ENCODE measurements at places on chromosomes 2 and 18.

- no peak overlapping the region for H3K27ac ChIP-seq
- no peaks in the 10 kb centered on the region for H3K36me3 ChIP-seq
- H3K4me1 ChIP-seq: peaks cover 14% of the 10 kb centered on the region
- no peak for DNase-seq
Observed at GRCh38 chr18:51279367-51279984, 82.0 kb upstream of the MEX3C start.

GRCh38 chr18:59231114-59231513, 11.2 kb downstream of the GRP start:
- no peaks in the 10 kb centered on the region for H3K27me3 ChIP-seq
- H3K36me3 ChIP-seq: no peaks in the 10 kb centered on the region
- no peak overlapping the region for H3K4me3 ChIP-seq
- no peak overlapping the region for H3K27ac ChIP-seq
- DNase-seq: no peak

DNA sequence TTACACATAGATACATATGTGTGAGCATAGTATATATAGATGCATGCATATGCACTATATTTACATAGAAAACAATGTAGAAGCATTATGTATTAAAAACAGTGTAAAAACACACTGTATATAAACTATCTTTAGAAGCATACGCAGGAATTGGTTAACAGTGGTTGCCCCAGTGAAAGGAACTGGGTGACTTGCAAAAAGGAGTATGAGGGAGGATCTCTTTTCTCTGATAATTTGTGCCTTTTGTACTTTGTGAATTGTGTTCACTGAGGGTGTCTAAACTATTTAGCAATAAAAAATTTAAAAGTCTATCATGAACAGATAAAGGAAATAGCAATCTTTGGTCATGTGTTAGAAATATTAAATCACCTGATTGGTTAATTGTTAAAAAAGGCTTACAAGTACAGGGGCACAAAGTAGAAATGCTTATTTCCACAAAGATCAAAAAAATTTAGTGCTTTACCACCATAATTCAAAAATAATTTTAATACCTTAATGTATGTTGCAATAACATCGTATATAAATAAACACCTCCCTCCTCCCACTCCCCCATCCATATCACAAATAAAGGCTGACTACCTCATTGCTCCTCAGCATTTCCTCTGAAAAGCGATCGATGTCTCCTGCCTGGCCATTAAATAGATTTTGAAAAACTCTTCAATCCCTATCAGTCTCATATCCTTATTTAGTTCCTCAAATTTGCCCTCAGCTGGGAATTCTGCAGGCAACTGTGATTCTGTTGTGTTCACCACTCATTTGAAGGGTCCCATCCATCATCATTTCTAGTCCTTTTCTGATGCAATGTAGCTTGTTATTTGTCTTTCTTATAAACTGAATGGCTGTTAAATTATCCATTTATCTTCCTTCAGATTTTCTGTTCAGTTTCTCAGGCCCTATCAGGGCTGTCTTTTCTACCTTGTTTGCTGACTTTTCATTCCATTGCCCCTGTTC, 257.3 kb downstream of the AGPS start:
- no peak overlapping the region for H3K27ac ChIP-seq
- H3K36me3 ChIP-seq: no peaks in the 10 kb centered on the region
- H3K27me3 ChIP-seq: no peaks in the 10 kb centered on the region
- no peak overlapping the region for H3K4me3 ChIP-seq

DNA sequence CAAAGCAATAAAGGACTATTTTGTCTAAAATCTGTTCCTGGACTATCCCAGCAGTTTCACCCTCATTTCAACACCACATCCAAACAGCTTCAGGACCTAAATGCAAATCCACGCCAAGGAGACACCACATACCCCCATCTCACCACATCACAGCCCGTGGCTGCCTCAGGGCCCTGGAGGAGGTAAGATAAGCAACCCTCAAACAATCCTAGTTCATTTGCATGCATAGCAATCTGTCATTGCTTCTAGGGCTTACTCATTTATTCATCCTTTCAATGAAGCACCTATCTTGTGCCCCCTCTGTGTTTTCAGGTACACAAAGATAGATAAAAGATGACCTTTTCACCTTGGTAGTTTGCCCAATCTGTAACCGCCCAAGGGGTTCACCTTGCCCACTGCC, 86.5 kb downstream of the VSNL1 start:
- H3K36me3 ChIP-seq: no peaks in the 10 kb centered on the region
- no peaks in the 10 kb centered on the region for H3K4me1 ChIP-seq
- H3K27me3 ChIP-seq: no peaks in the 10 kb centered on the region
- no peak overlapping the region for H3K27ac ChIP-seq

DNA sequence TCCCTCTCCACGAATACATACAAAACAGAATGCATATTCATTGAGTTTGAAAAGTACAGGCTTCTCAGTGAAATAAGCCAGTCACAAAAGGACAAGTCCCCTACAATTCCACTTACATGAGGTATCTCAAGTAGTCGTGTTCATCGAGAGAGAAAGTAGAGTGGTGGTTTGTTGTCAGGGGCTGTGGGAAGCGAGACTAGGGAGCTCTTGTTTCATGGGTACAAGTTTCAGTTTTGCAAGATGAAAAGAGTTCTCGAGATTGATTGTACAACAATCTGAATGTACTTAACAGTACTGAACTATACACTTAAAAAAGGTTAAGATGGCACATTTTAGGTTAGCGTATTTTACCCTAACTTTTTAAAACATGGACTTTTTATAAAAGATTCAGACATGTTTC, 71.5 kb upstream of the TTC39C start:
- no peak overlapping the region for H3K27ac ChIP-seq
- no peak overlapping the region for H3K4me3 ChIP-seq
- DNase-seq: no peak

DNA sequence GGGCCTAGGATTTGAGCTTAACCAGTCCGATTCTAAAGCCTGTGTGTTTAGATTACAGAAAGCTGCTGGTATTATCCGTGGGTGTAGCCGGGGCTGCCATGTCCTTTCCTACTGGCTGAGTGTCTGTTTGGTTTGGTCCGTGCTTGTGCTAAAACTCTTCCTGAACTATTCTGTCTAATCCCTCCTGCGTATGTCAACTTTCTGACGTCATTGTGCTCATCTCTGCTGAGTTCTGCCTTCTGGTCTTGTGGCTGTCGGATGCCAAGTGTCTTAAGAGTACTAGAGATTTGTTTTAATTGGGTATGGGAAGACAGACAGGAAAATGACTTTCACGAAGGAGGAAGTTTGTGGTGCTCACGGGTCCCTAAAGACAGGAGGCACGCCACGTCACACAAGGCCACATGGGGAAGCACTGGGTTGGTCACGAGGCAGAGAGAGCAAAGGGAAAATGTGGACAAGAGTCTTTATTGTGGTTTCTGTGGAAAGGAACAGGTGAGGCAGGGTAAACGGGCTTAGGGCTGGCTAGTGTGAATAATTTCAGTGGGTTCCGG, 31.8 kb upstream of the NTSR2 start:
- DNase-seq: peak; percentile 51
- no peak overlapping the region for H3K4me3 ChIP-seq
- no peaks in the 10 kb centered on the region for H3K36me3 ChIP-seq
- peaks cover 16% of the 10 kb centered on the region for H3K4me1 ChIP-seq
- H3K27ac ChIP-seq: no peak overlapping the region

DNA sequence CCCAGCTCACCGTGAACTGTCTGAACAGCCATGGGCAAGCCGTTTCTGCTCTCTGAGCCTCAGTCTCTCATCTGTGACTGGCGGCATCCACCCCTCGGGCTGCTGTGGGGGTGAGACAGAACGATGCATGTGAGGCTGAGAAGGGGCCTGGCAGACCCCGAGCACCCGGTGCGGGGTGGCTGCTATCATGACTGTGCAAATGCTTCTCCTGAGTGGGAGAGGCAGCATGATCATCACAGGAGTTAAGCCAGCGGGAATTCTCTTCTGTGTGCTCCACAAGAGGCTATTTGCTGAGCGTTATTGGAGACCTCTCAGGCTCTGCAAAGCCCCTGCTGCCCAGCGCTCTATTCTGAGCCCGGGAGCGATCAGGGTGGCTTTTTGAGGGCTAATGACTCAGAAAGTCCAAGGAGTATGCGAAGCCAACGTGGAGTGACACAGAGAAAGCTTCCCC, 45.8 kb upstream of the ID2 start:
- DNase-seq: no peak
- no peak overlapping the region for H3K27ac ChIP-seq
- H3K27me3 ChIP-seq: peaks cover 19% of the 10 kb centered on the region
- H3K4me1 ChIP-seq: peaks cover 4% of the 10 kb centered on the region
- no peak overlapping the region for H3K4me3 ChIP-seq
- H3K36me3 ChIP-seq: no peaks in the 10 kb centered on the region

GRCh38 chr2:170966648-170967396, 37.8 kb downstream of the GORASP2 start:
- no peak overlapping the region for H3K27ac ChIP-seq
- H3K4me3 ChIP-seq: no peak overlapping the region
- H3K4me1 ChIP-seq: no peaks in the 10 kb centered on the region
- peaks cover 50% of the 10 kb centered on the region for H3K36me3 ChIP-seq

- no peak overlapping the region for H3K4me3 ChIP-seq
- no peak overlapping the region for H3K27ac ChIP-seq
- DNase-seq: no peak
- no peaks in the 10 kb centered on the region for H3K36me3 ChIP-seq
- peaks cover 15% of the 10 kb centered on the region for H3K27me3 ChIP-seq
Observed at GRCh38 chr2:21263622-21264021, 139.9 kb downstream of the TDRD15 start.

- H3K27me3 ChIP-seq: no peaks in the 10 kb centered on the region
- DNase-seq: no peak
- no peak overlapping the region for H3K4me3 ChIP-seq
- H3K36me3 ChIP-seq: no peaks in the 10 kb centered on the region
- H3K4me1 ChIP-seq: no peaks in the 10 kb centered on the region
Observed at GRCh38 chr2:145741636-145742035, 1221.7 kb upstream of the ZEB2 start.

- no peaks in the 10 kb centered on the region for H3K27me3 ChIP-seq
- no peaks in the 10 kb centered on the region for H3K4me1 ChIP-seq
- no peak overlapping the region for H3K27ac ChIP-seq
- no peak overlapping the region for H3K4me3 ChIP-seq
- DNase-seq: no peak
Observed at GRCh38 chr18:36194600-36195315, 7.5 kb downstream of the MOCOS start.

- H3K4me1 ChIP-seq: no peaks in the 10 kb centered on the region
- no peaks in the 10 kb centered on the region for H3K36me3 ChIP-seq
- DNase-seq: no peak
Observed at GRCh38 chr2:178479758-178480226, 465 bp upstream of the PLEKHA3 start.

DNA sequence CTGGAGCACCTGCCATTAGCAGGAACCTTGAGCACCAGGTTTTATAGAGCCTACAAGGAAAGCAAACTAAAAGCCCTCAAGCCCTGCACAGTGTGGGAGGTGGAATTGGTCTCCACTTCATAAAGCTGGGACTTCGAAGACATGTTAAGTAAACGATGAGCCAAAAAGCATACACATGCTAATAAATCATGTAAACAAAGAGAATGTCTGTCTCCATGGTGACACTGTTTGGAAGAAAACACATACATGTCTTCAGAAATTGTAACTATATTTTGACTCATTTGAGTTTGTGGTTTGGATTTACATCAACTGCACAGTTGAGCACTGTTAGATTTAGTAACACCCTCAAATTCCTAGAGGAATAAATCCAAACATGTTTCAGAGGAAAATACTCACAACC, 978.5 kb upstream of the LRRTM1 start:
- H3K27me3 ChIP-seq: no peaks in the 10 kb centered on the region
- H3K36me3 ChIP-seq: no peaks in the 10 kb centered on the region
- no peak overlapping the region for H3K4me3 ChIP-seq
- H3K27ac ChIP-seq: no peak overlapping the region
- no peak for DNase-seq
- H3K4me1 ChIP-seq: no peaks in the 10 kb centered on the region

- no peak overlapping the region for H3K27ac ChIP-seq
- H3K27me3 ChIP-seq: no peaks in the 10 kb centered on the region
- H3K4me3 ChIP-seq: no peak overlapping the region
- no peaks in the 10 kb centered on the region for H3K36me3 ChIP-seq
Observed at GRCh38 chr2:112812318-112813267, 24.0 kb downstream of the IL1B start.

DNA sequence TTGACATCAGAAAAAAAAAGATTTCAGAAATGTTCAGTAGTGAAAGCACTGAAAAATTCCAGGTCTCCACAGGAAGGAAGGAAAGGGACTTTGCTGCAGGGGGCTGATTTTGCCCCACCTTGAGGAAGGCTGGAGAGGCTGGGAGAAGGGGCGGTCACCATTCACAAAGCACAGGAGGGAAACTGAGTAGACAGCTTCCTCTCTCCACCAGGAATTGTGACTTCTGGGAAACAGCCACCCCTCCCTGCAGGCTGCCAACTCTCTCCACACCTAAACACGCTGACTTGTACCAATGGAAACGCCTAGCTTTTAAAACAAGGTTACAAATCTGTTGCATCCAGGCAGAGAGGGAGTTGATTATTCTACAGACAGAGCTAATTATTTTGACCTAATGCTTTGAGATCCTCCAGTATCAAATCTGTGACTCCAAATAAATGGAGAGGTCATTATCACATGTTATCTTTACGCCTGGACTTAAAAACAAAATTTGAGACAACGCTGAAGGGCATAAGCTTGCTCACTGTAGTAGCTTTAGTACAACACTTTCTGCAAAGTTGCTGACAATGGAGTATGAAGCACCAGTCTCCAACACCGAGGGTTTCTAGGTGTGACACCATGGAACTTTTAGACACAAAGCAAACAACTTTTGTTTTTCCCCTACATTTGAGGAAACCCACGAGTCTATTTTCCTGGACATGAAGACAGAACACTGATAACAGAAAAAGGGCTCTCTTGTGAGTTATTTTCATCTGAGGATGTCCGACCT, 42.7 kb downstream of the EPHA4 start:
- peak overlapping the region; percentile 10 for H3K4me3 ChIP-seq
- H3K27me3 ChIP-seq: no peaks in the 10 kb centered on the region
- no peaks in the 10 kb centered on the region for H3K36me3 ChIP-seq
- DNase-seq: no peak

- H3K27ac ChIP-seq: no peak overlapping the region
- no peak overlapping the region for H3K4me3 ChIP-seq
- no peaks in the 10 kb centered on the region for H3K36me3 ChIP-seq
- peaks cover 47% of the 10 kb centered on the region for H3K4me1 ChIP-seq
- H3K27me3 ChIP-seq: no peaks in the 10 kb centered on the region
Observed at GRCh38 chr2:196244966-196245365, 73.6 kb upstream of the STK17B start.

- H3K4me3 ChIP-seq: no peak overlapping the region
- peaks cover 4% of the 10 kb centered on the region for H3K36me3 ChIP-seq
- DNase-seq: no peak
Observed at GRCh38 chr2:171889333-171889732, 4.7 kb downstream of the SLC25A12 start.

GRCh38 chr18:24022161-24022560, 7.6 kb downstream of the TTC39C start:
- H3K27me3 ChIP-seq: no peaks in the 10 kb centered on the region
- peaks cover 5% of the 10 kb centered on the region for H3K4me1 ChIP-seq
- no peak overlapping the region for H3K27ac ChIP-seq
- H3K4me3 ChIP-seq: no peak overlapping the region

GRCh38 chr2:170086751-170087412, 91.1 kb upstream of the MYO3B start:
- H3K4me3 ChIP-seq: no peak overlapping the region
- no peak overlapping the region for H3K27ac ChIP-seq
- no peak for DNase-seq
- H3K36me3 ChIP-seq: peaks cover 3% of the 10 kb centered on the region
- H3K27me3 ChIP-seq: no peaks in the 10 kb centered on the region
